Smooth muscle cell of bladder (primary cell): ENCODE measurements at places on chromosomes 6 and 20. TPM values are rescaled to one million over a fixed set of nuclear protein-coding genes. Genes with fewer than 3 reads are reported as not detected.

The HLA-DOA gene
- under 0.01 TPM in 1 of 2 replicates, not detected in the other for total RNA-seq

The OR2B6 gene
- not detected in 2 replicates for total RNA-seq

The SAMD3 gene
- total RNA-seq: 4.1 and 11.8 TPM in 2 replicates

The GTSF1L gene
- total RNA-seq: not detected in 2 replicates

The ANKRD66 gene
- not detected in 2 replicates for total RNA-seq

The L3MBTL1 gene
- total RNA-seq: 3.6 and 4.6 TPM in 2 replicates

The BMP2 gene
- 7.6 and 8.8 TPM in 2 replicates for total RNA-seq

The TBX18 gene
- 20.5 and 34.9 TPM in 2 replicates for total RNA-seq

The TRIM10 gene
- not detected in 2 replicates for total RNA-seq

The C6orf15 gene
- total RNA-seq: not detected in 2 replicates

The WFDC5 gene
- total RNA-seq: not detected in 2 replicates

The RAB5IF gene
- 64.3 and 74.1 TPM in 2 replicates for total RNA-seq

The DLL1 gene
- total RNA-seq: 0.46 and 3.1 TPM in 2 replicates

The SSTR4 gene
- total RNA-seq: not detected in 2 replicates

The ELOVL2 gene
- 3.9 and 18.9 TPM in 2 replicates for total RNA-seq

The RIMS4 gene
- under 0.01 TPM in 1 of 2 replicates, not detected in the other for total RNA-seq

The RAB32 gene
- 111 and 124 TPM in 2 replicates for total RNA-seq

The SYCP2L gene
- total RNA-seq: 0.09 and 0.14 TPM in 2 replicates

The XKR7 gene
- total RNA-seq: not detected in 2 replicates

The BPIFB4 gene
- not detected in 2 replicates for total RNA-seq

The CDYL gene
- 49.5 and 51.3 TPM in 2 replicates for total RNA-seq

The ENPP4 gene
- 2.6 and 2.8 TPM in 2 replicates for total RNA-seq

The LIN28B gene
- total RNA-seq: not detected in 2 replicates

The TSPO2 gene
- not detected in 2 replicates for total RNA-seq

The COL9A1 gene
- not detected in 2 replicates for total RNA-seq

The WFDC12 gene
- total RNA-seq: not detected in 2 replicates

The C6orf52 gene
- 0.43 TPM in 1 of 2 replicates, not detected in the other for total RNA-seq

The SLC35D3 gene
- not detected in 2 replicates for total RNA-seq

The RFX6 gene
- total RNA-seq: not detected in 2 replicates

The TPD52L1 gene
- 9.7 and 31.2 TPM in 2 replicates for total RNA-seq

The KIF6 gene
- under 0.01 and 0.46 TPM in 2 replicates for total RNA-seq

The KIAA1755 gene
- 0.43 and 1.9 TPM in 2 replicates for total RNA-seq

The PAX1 gene
- not detected in 2 replicates for total RNA-seq

The HLA-DPB1 gene
- total RNA-seq: 2.3 and 15.9 TPM in 2 replicates

The SLC22A7 gene
- total RNA-seq: not detected in 2 replicates

The SLC13A3 gene
- 2.7 and 4.9 TPM in 2 replicates for total RNA-seq

The SLC35F1 gene
- total RNA-seq: under 0.01 TPM in 1 of 2 replicates, not detected in the other

The VGLL2 gene
- not detected in 2 replicates for total RNA-seq
